ENCODE measurements at places on chromosomes 5 and 9. TPM values are rescaled to one million over a fixed set of nuclear protein-coding genes. Genes with fewer than 3 reads are reported as not detected.

GRCh38 chr9:32067261-32067660 lies 317.2 kb upstream of the ACO1 start:
- DNase-seq, result no peak

DNA sequence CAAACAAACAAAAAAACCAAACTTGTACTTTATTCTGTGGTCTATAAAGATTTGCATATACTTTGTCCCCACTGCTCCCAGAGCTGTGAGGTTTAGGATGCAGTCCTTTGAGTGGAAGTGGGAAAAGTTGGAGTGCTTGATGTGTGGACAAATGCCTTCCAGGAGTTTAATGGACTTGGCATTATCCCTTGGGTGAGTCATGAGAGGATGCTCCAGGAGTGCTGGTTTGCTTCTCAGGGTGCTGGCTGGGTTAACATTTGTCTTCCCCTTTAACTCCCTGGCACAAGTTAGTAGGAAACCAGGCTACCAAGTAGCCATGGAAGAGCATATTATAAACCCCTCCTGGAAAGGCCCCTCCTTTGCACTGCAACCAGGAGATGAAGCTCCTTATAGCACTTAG lies 417.4 kb upstream of the RIOK2 start:
- DNase-seq, result no peak

DNA sequence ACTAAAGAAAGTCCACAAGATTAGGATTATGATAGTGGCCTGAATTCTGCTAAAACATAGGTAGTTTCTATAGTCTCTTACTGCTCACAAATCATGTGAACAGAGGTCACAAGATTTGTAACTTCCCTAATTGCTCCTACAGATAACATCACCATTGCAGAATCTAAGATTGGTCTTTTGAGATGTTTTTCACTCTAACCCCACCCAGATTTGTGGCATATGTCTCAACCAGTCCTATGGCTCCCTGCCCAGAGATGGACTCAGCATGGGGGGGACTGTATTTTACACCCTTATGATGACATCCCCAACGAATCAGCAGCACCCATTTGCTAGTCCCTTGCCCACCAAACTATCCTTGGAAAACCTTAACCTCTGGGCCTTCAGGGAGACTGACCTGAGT lies 1046.2 kb downstream of the CDH12 start:
- no peak for DNase-seq

- DNase-seq, result no peak
Measured at GRCh38 chr9:90846770-90847419, 45.3 kb downstream of the SYK start.

DNA sequence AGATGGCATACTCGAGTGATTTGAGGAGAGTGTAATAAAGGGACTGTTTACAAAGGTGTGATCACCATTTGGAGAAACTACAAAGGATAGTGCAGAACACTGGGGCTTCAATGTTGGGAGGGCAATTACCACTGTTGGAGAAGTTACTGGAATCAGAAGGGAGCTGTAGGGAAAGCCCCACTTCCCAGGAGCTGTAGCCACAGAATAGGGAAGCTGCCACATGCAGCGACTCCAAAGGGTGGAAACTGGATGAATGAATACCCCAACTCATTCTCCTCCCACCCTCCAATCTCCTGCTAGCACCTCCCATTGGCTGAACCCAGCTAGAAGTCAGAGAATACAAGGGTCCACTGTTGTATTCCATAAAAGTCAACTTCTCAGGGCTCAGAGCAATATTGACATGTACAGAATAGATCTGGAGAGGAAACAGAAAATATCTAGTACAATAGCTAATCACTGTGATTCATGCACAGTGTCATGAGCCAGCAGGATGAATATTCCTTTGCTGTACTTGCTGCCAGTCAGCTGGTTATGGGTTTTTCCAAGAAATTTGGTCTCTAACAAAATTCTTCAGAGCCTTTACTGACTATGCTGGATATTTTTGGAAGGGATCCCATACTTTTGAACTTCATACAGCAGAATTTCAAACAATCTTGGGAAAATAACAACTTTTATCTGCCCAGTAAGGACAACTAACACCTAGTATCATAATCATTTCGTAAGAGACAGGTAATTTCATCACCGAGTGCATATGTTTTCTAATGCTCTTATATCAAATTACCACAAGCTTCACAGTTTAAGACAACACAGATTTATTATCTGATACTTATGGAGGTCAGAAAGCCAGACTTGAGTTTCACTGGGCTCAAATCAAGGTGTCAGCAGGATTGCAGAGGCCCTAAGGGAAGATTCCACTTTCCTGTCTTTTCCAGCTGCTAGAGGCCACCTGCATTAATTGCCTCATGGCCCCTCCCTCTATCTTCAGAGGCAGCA lies 39.6 kb downstream of the PDCD1LG2 start:
- peak; percentile 39 for DNase-seq

- no peak for DNase-seq
Measured at GRCh38 chr5:17802256-17802655, 168.0 kb downstream of the TAF11L14 start.

- no peak for DNase-seq
Measured at GRCh38 chr9:113854310-113854709, 21.8 kb upstream of the ZNF618 start.

GRCh38 chr9:127858041-127858512 lies 3.6 kb upstream of the ENG start:
- DNase-seq, result peak; percentile 71

DNA sequence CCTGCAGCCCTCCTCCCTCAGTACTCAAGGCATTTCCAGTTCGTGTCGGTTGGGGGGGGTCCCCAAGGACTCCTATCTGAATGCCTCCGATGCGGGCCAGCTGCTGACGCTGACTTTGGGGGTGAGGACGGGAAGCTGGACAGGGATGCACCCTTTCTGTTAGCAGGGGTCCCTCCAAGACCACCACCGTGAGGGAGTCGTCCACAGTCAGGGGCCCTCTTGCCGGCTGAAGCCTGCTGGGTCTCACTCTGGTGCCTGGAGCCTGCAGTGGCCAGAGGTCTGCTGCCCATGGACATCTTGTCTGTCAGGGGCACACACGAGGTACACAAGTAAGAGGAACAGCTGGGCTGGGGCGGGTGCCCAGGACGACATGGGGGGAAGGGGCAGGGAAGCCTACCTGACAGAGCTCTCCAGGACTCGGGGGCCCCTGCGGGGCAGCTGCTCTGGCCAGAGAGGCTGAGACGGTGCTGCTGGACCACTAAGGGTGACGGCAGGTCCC lies 9.1 kb upstream of the ZDHHC11 start:
- no peak for DNase-seq

GRCh38 chr5:98989727-98990126 lies 60.9 kb upstream of the CHD1 start:
- no peak for DNase-seq

GRCh38 chr9:95920017-95920416 lies 44.5 kb downstream of the ERCC6L2 start:
- no peak for DNase-seq

The ACTBL2 gene
- total RNA-seq, result not detected

The IL7R gene
- total RNA-seq, result 0.29 TPM

The LMNB1 gene
- total RNA-seq, result 4.6 TPM

The WWC1 gene
- not detected for total RNA-seq

The SMIM33 gene
- not detected for total RNA-seq

The KDM3B gene
- total RNA-seq, result 41.4 TPM

The FOXD1 gene
- 18.6 TPM for total RNA-seq

The CXXC5 gene
- 253 TPM for total RNA-seq
